ENCODE measurements at places on chromosomes 3 and 15.
A peak's percentile ranks its signal among the peaks of the same experiment; 100 is the strongest.

- DNase-seq, result no peak
Measured at GRCh38 chr3:133077688-133078087, 39.5 kb downstream of the TMEM108 start.

DNA sequence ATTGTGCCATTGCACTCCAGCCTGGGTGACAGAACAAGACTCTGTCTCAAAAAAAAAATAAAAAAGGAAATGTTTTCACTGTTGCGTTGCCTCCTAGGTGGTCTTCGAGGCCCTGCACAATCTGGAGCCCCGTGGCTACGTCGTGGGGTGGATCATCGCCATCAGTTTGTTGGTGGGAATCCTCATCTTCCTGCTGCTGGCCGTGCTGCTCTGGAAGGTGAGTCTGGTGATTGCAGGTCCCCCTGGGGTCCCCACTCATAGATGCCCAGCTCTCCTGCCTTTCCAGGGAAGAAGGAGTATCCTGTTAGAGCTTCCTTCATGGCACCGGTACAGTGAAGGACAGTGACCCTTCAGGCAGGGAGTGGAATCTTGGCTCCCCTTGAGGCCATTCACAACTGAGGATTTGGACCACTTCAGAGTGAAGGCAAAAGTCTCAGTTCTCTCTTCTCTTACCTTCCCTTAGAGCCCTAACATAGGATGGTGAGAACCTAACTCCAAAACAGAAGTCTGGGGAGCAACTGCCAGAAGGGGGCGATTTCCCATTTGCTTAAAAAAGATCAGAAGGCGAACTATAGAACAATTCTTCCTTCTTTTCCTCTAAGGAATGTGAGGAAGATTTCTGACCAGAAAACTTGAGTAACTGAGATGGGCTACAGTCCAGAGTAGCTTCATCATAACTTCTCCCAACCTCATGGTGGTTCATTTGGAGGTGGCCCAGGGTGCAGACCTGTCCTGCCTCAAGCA, 57.8 kb upstream of the CTDSPL start:
- DNase-seq, result no peak

GRCh38 chr3:192331749-192332385, 395.5 kb downstream of the FGF12 start:
- DNase-seq, result no peak

DNA sequence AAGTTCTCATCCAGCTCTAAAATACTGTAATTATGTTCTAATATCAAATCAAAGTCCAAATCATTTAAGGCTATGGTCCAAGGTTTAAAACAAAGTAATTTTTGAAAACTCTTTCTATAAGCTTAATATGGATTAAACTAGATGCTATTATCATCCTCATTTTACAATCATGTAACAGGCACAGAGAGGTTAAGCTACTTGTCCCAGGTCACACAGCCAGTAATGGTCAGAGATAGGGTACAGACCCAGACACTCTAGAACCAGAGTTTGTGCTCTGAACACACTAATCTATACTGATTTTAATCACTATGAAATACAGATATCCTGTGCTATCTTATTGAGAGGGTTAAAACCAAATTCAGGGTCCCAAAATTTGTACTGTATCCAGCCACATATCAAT, 44.8 kb downstream of the DENND4A start:
- DNase-seq, result no peak

DNA sequence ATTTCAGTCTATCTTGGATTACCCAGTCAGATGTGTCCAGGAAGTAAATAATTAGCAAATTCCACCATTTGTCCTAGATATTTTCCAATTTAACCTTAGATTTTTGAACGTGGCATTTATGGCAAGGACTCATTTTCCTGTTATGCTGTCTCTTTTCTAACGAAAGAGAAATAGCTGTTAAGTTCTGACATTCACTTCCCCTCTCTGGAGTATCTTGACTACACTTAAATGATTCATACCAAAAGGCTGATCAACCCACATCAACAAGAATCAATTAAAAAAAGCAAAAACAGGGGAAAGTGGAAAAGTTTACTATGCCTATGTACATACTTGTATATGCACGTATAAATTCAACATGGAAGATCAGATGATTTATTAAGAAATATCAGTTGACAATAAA, 149.9 kb downstream of the FRMD5 start:
- DNase-seq, result no peak

GRCh38 chr3:130849091-130849552, 44.8 kb upstream of the ATP2C1 start:
- DNase-seq, result peak; percentile 37

GRCh38 chr15:77846360-77846759, 213.6 kb upstream of the LINGO1 start:
- no peak for DNase-seq

All from iPS-NIHi11 (cell line).